ENCODE measurements at places on chromosomes 12 and 14.

GRCh38 chr12:9710584-9711375 is 22.1 kb downstream of the CLECL1 start:
- DNase-seq = no peak

DNA sequence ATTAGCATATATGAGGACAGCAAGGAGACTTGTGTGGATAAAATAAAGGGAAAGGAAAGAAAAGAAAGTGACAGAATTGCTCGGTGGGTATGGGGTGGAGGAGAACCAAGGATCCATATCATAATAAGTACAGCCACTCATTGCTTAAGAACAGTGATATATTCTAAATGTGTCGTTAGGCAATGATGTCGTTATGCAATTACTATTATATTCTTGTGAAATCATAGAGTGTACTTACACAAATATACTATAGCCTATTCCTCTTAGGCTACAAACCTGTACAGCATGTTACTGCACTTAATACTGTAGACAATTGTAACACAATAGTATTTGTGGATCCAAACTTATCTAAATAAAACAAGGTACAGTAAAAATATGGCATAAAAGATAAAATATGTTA is 271.1 kb downstream of the CCER1 start:
- no peak for DNase-seq

DNA sequence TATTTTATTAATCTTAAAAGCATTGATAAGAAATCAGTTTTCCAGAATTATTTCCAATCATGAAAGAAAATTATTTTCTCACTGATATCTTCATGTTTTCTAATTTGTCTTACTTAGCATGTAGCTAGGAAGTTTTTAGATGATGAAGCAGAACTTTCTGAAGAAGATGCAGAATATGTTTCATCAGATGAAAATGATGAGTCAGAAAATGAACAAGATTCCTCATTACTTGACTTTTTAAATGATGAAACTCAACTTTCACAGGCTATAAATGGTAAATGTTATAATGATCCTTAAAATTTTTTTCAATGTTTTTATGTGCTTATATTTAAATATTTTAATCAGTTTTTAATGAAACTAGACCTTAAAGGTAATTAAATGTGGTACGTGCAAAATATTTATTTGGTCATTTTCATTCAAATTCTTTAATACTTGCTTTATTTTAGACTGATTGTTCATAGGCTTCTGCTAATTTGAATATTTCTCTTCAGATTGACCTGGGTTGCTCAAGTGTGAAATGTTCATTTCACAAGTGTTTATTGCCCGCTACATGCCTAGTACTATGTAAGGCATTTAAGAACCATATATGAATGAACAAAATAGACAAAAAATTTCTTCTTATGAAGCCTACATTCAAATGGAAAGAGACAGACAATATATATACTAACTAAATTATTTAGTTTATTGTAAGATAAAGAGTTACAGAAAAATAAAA is 49.5 kb downstream of the FANCM start:
- no peak for DNase-seq

DNA sequence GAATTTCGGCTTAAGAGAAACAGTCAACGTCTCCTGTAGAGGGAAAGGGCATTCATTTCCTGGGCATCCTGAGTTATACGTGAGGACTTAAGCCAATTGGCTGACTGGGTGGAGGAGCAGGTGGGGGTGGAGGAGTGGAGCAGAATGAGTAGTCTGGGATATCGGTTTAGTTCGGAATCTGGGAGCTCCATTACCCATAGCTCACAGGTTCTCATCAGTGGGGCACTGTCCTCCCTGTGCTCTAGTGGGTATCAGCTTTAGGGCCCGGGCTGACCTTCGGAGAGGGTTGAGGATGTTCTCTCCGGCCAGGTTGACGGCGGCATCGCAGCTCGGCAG is 704 bp downstream of the SDR39U1 start:
- no peak for DNase-seq

GRCh38 chr14:61126603-61127498 is 145.8 kb downstream of the SLC38A6 start:
- DNase-seq = no peak

DNA sequence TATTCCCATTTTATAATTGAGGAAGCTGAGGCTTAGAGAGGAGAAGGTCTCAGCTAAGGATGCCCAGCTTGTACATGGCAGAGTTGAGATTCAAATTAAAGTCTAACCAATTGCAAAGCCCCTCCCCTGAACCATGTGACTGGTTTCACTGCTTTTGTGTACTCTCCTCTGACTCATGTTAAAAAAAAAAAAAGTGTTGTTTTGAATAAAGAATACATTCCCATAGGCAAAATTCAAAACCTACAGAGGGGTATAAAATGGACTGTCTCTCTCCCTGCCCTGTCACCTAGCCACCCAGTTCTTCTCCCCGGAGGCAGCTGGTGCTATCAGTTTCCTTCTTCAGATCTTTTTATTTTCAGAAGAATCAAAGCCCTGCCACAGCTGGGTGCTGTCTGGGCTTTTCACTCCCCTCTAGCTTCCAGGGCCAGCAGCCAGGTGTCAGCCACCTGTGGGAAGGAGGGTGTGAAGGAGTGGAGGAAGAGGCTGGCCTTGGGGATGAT is 5.4 kb downstream of the PSMD9 start:
- DNase-seq = no peak

GRCh38 chr14:69696204-69696527 is 70.8 kb upstream of the SRSF5 start:
- DNase-seq = no peak

- DNase-seq = no peak
Observed at GRCh38 chr14:68327231-68327630, 465.6 kb downstream of the ZFP36L1 start.

DNA sequence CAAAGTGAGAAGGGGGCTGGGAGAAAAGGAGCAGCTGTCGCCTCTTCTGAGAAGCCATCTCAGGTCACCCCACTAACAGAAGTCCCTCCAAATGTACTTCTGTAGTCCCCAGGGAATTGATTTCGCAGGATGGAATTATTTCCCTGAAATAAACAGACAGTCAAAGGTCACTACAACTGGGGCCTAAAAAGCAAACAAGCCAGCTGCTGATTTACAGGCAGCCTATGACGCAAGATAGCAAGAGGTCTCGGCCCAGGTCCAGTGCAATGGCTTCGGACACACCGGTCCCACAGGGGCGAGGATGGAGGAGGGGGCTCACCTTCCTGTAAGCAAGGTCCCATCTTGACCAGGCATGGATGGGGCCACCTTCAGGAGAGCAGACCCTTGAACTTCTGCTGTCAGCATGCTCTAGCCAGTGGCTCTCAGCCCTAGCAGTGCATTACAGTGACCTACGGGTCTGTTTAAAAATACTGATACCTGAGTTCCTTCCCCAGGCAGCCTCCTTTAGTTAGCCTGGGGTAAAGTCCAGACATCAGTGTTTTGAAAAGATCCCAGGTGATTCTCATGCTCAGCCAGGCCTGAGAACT is 18.1 kb downstream of the NUAK1 start:
- DNase-seq = no peak

DNA sequence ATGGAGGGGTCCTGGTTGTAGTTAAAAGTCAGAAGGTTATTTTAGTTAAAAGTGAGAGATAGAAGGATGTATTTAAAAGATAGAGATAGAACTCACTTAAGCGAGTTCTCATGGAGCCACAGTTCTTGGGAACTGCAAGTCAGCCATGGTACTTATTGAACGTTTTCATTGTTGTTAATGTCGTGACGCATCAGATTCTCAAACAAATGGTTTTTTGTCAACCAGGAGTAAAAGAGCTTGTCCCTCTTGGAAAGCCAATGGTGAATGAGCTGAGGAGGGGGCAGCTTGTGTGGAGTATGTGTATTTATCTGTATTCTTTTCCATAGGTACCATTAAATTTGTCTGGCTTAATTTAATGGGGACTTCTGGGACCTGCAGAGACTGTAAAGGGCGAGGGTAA is 68.6 kb downstream of the FIGNL2 start:
- no peak for DNase-seq

- DNase-seq = no peak
Observed at GRCh38 chr12:58298803-58299202, 357.4 kb downstream of the ATP23 start.

DNA sequence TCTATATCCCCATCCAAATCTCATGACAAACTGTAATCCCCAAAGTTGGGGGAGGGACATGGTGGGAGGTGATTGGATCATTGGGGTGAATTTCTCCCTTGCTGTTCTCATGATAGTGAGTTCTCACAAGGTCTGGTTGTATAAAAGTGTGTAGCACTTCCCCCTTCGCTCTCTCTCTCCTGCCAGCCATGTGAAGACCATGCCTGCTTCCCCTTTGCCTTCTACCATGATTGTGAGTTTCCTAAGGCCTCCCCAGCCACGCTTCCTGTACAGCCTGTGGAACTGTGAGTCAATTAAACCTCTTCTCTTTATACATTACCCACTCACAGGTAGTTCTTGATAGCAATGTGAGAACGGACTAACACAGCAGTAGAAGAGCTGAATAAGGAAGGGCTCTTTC is 62.6 kb upstream of the VASH1 start:
- DNase-seq = no peak

- no peak for DNase-seq
Observed at GRCh38 chr14:92950193-92950540, 27.2 kb downstream of the CHGA start.

Data from GM04503 (cell line).